ENCODE measurements at places on chromosomes 16 and 17.

GRCh38 chr16:57233944-57234706 lies 10.9 kb upstream of the ARL2BP start:
- no peak for DNase-seq

GRCh38 chr17:42017866-42018200 lies 594 bp upstream of the DNAJC7 start:
- no peak for DNase-seq

DNA sequence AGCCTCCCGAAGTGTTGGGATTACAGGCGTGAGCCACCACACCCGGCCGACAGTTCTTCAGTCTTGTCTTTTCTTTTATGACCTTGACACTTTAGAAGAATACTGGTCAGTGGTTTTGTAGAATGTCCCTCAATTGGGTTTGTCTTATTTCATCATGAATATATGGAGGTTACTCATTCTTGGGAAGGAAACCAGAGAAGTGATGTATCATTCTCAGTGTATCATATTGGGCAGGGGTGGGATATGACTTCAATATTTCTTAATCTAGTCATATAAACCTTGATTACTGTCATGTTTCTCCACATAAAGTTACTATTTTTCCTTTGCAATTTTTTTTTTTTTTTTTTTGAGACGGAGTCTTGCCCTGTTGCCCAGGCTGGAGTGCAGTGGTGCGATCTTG lies 36.9 kb downstream of the SNTB2 start:
- DNase-seq, result no peak

DNA sequence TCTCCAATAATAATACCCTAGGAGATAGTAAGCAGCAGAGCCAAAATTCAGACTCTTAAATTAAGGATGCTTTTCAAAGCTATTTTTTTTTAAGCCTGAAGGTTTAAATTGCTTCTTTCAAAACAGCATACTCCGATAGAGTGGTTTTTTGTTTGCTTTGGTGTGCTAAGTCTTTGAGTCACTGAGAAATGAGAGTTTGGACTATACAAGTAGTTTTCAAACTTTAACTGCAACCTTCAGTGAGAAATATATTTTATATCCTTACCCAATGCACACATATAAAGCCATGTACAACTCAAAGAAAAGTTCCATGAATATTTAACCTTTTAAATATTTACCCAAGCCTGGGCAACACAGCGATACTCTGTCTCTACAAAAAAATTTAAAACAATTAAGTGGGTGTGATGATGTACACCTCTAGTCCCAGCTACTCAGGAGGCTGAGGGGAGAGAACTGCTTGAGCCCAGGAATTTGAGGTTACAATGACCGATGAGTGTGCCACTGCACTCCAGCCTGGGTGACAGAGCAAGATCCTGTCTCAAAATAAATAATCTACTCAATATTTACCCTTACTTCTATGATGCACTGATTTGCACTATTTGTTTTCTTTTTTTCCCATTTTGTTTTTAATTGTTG lies 19.2 kb downstream of the DCUN1D3 start:
- DNase-seq, result no peak

DNA sequence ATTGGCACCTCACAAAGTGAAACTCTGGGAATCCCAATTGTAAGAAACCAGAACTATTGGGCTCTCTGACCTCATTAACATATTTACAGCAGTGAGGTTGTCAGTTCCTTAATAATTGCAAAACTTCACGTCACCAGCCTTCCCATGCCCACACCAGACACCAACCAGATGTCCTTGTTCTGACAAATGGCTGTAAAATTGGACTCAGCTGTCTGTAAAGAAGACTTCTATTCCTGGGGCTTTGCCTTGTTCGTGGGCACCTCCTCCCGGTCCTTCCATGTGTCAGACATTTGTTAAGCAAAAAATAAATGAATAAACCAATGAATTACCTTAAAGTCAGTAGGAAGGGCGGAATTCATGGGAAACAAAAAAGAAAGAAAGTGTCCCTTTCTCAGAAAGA lies 284.3 kb upstream of the CDH11 start:
- DNase-seq, result no peak

DNA sequence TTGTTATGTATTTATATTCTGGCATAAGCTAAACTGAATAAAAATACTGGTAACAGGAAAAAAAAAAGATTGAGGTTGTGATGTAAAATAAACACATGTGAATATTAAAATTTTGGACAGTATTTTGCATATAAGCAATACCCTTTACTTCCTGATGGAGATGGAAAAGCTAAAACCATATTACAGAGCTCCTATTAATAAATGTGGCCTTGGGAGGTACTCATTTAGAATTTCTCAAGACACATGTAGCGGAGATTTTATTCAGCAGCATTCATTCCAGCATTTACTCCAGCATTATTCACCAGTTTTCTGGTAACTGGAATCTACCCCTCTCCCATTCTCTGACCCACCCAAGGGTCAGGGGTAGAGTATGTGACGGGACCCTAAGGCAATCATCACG lies 94.3 kb upstream of the AXIN2 start:
- DNase-seq, result no peak

DNA sequence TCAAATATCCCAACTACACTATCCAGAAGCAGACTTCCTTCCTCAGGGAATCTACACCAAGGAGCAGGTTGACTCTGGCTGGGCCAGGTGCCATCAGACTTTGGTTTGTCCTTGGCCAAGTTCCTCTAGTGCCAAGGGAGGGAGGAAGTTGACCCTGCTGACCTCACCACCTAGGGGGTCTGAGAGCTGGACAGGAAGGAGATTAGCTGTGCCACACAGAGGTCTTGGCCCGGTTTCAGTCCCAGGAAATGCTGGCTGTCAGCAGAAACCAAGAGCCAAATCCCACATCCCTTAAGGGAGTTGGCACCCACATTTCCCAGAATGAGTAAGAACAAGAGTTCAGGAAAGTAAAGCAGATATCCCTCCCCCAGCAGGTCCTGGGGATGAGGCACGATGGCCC lies 178.2 kb downstream of the SALL1 start:
- no peak for DNase-seq

DNA sequence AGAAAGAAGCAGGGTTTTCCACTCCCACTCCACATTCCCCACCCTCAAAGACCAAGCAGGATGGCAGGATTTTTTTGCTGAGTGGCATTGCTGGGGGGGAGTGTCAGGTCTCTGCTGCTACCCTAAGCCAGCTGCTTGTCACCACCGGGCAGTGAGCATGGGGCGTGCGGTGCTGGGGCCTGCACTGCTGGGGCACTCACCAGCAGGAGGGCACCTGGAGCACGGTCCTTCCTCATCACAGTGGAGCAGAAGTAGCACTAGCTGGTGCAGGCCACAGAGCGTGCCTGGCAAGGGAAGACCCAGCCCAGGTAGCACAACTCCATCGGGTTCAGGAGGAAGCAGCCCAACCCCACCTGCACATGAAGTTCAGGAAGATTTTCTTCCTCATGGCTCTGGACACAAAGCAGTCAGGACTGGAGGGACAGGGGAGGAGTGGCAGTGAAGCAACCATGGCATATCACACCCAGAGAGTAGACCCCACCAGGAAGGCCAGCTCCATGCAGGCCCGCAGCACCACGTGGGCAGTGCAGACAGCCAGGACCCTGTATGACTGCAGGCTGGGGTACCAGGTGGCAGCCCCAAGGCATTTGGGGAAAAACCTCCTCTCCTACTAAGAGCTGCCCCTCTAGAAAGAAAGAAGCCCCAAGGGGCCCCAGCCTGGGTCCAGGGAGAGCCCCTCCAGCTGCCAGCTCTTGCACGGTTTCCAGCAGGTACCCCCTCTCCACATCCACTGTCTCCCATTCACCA lies 16.7 kb upstream of the MYO18A start:
- DNase-seq, result no peak

DNA sequence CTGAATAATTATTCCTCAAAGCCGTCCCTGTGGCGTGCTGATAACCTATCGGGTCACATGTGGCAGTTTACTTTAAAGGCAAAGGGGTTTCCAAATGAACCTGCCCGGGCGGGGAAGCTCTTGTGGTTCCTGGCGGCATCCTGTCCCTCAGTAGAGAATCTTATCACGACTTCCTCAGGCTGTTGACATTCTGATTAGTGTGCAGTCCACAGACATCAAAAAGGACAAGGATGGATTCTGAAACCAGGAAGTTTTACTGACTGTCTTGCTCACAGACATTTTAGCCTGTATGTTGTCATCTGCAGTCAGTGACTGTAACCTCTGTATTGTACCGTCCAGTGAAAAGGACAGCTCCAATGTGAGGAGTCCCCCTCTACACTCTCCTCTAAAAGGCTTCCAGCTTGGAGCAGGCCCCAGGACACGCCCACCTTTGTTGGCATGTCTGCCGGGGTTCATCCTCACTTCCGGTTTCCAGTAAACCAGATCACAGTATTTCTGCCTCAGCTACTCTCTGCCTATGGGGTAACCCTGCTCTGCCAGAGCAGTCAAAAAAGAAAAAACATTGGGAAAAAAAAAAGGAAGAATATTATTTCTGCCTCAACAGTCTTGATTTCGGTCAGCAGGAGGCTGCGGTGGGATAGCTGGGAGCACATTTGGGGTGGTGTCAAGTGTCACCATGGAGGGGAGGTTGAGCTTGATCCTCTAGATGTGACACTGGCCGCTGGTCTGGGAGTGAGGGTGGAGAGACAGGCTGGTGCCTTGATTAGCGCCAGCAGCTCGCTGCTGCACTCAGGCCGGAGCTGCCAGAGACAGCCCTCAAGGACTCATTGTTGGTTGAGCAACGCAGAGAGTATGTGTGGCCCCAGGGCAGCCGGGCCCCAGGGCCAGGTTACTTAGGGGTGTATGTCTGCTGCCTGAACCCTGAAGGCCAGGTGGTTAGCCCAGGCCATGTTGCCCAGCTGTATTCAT lies 89.0 kb upstream of the DNAH17 start:
- no peak for DNase-seq

DNA sequence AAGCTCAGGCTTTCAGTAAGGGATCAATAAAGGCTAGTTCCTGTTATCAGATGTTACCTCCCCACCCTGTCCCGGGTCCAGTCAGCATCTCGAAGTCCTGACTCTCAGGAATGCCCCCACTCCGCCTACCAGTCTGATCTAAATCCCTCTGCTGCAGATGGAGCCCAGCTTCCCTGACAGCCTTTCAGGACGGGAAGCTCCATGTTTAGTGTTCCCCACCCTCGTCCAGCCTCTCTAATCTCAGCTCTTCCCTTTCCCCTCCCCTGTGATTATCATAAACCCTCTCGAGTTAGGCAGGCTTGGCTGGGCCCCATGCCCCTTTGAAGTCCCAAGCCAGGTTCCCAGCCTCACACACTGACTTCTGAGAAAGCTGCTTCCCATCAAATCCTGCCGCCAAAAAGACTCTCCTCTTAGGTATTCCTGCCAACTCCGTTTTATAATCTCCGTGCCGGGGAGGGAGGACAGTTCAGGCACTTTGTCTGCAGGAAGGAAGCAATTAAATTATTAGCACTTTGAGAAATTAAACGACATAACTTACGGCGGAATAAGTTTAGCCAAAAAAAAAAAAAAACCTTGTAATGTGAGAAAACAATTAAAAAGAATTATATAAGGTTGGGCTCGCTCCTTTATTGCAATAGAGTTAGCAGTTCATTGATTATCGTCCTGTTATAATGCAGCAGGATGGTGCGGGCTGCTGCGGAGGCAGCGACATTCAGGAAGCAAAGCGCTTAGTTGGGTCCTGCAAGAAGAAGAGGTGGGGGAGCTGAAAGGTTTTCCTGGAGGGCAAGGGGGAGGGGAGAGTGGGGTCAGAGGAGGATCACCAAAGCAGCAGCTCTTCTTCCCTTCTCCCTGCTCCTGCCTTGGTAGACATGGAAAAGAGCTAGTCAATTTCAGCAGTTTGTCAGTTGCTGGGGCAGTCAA lies 16.8 kb upstream of the ETV4 start:
- DNase-seq, result no peak

DNA sequence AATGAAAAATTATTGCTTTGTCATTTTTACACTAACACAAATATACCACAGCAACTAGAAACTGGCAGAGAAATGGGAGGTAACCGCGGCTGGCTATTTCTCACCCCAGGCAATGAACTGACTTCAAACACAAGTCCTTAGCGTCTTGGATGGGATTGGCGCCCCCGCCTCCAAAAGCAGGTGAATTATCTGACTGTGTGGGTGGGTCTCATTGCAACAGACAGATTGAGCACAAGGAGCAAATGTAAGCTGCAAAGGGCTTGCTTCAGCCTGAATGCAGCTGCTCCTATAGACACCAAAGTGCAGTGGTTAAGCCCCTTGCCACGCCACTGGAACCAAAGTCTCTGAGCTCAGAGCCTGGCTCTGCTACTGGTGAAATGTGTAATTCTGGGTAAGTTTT lies 225.0 kb downstream of the XYLT1 start:
- no peak for DNase-seq

- no peak for DNase-seq
These were observed 5.8 kb downstream of the ATP2A1 start for GRCh38 chr16:28884045-28884444.

DNA sequence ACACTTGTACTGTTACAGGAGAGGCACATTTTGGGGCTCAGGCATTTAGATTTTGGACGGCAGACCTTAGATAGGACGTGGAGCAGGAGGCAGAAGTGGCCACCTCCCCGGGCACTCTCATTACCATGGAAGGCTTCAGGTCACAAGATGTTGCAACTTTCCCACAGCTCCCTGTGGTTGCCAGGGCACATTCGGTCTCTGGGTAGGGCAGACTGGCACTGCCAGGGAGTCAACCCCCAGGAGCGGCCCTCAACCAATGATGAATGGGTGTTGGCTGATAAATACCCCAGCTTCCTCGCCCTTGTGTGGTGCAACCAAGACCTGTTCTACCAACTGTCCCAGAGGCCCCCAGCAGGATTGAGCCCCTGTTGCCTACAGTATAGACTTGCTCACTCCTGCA lies 11.2 kb downstream of the NAGPA start:
- no peak for DNase-seq

GRCh38 chr16:12387311-12387710 lies 410.8 kb downstream of the SNX29 start:
- DNase-seq, result no peak

Data from NCI-H2029 treated with DMSO at 0.1 percent for 48 hours (cell line).